ENCODE measurements at places on chromosomes 4 and X.
A peak's percentile ranks its signal among the peaks of the same experiment; 100 is the strongest.

- DNase-seq, result peak; percentile 30
Observed at GRCh38 chr4:26410385-26411293, 79.6 kb downstream of the CCKAR start.

DNA sequence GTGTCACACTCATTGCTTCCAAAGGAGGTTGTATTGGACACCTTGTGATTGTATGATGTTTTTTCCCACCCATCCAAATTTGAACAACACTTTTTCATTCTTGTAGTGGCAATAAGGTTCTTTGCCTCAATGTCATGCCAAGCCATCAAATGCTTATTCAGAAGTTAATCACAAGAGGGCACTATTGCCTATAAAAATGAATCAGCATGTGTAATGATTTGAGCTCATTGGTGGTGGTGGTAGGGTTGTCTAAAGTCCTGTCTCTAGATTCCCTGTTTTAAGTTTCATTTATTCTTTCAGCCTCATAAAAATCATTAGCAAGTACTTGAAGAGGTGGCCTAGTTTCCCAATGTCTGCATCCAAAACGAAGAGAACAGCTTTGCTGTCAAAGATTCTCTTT is 37.0 kb downstream of the IRS4 start:
- no peak for DNase-seq

- DNase-seq, result no peak
Observed at GRCh38 chr4:19659101-19659500, 592.6 kb upstream of the SLIT2 start.

DNA sequence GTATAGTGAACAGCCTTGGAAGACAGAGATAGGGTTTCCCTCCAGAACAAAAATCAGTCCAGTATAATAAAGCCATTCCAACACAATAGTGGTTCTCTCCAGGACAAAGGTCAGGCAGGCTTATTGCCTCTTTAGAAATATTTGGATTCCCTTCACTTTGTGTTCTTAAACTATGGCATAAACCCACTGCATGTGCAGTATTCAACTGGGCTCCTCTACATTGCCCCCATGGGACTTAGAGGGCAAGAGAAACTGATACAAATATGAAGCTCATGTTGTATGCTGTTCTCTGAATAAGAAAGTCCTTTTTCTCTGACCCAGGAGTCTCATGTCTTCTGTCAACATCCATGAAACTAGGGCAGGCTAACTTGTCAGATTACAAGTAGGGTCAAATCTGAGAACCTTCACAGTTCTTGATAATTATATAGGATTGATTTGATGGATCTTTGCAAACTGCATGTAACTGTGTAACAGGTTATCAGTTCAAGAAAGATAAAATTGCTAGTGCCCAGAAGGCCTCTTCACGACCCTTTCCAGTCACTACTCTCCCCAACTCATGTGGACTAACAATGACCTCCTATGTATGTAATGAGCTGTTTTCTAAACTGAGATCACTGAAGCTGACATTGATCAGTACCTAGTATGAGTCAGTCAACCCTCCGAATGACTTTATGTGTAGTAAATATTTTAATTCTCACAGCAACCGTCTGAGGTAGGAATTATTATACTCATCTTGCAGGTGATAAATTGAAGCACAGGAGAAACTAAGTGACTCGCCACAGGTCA is 31.9 kb upstream of the FAM9C start:
- no peak for DNase-seq

- DNase-seq, result no peak
Observed at GRCh38 chr4:182818926-182819730, 98.1 kb downstream of the DCTD start.

GRCh38 chr4:98686043-98686707 is 27.8 kb upstream of the TSPAN5 start:
- no peak for DNase-seq
